Activated CD4-positive, alpha-beta T cell treated with anti-CD3 and anti-CD28 coated beads for 24 hours (primary cell): ENCODE measurements at places on chromosomes 13 and 19.

DNA sequence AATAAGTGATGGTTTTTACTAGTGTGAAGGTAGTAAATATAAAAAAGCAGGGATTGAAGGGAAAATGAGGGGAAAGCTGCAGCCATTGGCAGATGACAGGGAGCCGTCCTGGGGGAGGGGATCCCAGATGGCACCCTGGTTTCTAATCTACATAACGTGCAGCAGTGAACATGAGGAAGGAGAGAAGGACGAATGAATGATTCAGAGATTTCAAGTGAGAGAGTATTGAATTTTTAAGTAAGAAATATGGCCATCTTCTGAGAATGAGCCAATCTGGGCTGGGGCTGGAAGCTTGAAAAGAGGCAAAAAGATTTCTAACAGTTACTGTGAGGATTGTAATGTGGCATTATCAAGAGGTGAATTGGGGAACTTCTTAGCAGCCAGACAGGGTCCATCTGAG is 414.2 kb downstream of the MYO16 start:
- no peak for DNase-seq

DNA sequence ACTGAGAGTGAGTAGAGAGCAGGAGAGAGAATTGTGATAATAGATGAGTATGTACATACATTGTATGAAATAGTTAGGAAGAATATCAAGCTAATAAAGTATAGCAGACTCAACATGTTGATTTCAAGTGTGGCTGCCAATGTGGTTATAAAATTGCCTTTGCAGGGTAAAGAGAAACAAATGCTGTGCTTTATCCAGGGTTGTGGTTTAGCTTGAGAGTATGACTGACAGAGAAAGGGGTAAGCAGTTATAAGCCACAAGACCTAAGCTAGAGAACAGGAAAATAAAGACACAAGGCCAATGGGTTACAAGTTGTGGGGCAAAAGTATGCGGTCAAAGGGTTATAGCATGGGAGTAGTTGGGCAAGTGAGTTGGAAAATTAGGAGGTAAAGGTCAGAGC is 1217.5 kb downstream of the DIAPH3 start:
- no peak for DNase-seq

DNA sequence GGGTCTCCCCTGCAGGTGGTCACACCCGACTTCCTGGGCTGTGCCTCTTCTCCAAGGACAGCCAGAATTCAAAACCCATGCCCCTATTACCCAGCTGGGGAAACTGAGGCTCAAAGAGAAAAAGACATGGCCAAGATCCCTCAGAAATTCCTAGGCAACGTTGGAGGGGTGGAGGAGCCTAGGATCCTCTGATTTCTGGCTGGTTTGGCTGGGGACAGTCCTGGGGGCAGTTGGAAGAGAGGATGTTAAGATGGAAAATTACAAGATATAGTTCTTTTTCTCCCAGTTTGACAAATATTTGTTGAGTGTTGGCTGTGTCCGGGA is 2.4 kb downstream of the VASP start:
- DNase-seq, result no peak

- no peak for DNase-seq
Measured at GRCh38 chr13:114328034-114328433, 13.7 kb downstream of the CHAMP1 start.

DNA sequence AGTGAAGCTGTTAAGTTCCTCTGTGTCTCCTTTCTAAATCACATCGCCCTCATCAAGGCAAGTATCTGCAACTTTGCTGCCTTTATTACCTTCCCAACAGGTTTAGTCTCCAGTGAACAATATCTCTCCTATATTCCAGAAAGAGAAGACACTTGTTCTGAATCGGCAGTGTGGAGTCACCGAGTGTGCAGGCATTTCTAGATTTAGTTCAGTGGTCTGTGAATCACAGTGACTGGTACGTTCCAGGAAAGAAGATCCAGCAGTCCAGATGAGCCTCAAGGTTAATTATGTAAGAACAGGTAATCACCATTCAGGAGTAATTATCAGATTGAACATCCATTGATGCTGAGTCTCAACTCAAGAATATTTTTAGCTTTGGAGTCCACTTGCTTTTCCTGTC is 497.0 kb downstream of the FOXO1 start:
- no peak for DNase-seq

DNA sequence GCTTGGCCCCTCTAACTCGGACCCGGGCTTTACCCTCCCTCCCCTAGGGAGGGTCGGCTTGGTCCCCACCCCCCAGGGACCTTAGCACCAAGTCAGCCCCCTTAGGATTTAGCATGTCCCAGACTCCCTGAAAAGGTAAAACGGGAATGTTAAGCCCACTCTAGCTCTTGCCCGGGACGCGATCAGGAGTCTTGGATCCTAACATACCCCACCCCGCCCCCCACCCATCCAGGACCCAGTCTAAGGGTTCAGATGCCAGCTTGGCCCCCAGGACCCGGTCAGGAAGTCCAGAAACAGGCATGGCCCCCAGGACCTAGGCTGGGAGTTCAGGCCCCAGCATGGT is 437 bp downstream of the EPOR start:
- DNase-seq, result no peak
